HepG2 (cell line): ENCODE measurements at places on chromosomes 16 and 17. TPM values are rescaled to one million over a fixed set of nuclear protein-coding genes. Genes with fewer than 3 reads are reported as not detected.

The MT1G gene
- 377 and 511 TPM in 2 replicates for total RNA-seq

The ENPP7 gene
- total RNA-seq = 0.76 and 2.2 TPM in 2 replicates

The SLC35G3 gene
- not detected in 2 replicates for total RNA-seq

The ZSCAN10 gene
- not detected in 2 replicates for total RNA-seq

The CCDC57 gene
- 54.8 and 59.9 TPM in 2 replicates for total RNA-seq

The EVI2B gene
- not detected in 2 replicates for total RNA-seq

The CCL8 gene
- not detected in 2 replicates for total RNA-seq

The EVPL gene
- total RNA-seq = 3.6 and 8.2 TPM in 2 replicates

The TPSG1 gene
- not detected in 2 replicates for total RNA-seq

GRCh38 chr16:9687737-9688319 lies 494.4 kb downstream of the GRIN2A start:
- DNase-seq = no peak

DNA sequence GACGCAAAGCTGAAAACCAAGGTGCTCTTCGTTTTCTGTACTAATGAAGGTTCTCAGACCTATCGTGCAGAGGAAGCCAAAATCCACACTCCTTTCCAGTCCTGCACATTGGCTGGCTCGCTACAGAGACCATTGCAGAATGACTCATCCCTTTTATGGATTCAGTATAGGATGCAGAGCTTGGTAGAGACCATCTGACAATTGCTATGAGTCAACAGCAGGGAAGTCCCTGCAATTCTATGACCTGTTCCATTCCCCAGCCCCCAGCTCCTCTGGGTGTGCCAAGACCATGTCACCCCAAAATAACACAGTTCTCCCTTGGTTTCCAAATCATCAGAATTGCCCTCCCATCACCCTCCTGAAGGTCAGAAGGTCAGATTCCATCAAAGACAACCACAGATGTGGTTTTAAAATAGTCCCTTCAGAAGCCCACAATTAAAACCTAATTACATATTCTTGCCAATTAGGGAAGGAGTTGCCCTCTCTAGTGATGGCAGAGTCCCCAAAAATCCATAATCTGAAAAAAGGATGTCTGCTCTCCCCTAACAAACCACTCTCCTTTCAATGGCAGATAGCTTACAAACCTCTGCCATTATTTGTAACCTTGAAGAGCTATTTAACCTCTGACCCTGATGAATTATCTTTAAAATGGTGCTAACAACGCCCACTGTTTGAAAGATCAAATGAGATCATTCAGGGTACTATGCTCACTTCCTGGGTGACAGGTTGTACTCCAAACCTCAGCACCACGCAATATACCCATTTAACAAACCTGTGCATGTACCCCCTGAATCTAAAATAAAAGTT lies 108.2 kb upstream of the RBBP6 start:
- no peak for DNase-seq

DNA sequence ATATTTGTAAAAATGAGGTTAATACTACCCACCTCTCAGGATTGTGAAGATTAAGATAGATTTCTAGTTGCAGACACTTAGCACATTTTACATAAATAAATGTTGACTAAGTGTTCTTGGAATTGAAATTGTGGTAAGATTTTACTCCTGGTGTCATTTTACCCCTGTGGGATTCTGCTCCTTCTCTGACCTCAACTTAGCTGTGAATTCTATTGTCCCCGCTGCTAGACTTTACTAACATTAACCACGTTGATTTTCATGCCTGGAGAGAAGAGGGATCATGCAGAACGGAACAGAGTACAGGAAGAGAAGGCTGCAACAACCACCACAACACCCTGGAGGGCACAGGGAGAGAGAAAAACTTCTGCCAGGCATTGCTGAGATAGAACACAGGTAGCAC lies 2.1 kb upstream of the TOM1L1 start:
- no peak for DNase-seq

DNA sequence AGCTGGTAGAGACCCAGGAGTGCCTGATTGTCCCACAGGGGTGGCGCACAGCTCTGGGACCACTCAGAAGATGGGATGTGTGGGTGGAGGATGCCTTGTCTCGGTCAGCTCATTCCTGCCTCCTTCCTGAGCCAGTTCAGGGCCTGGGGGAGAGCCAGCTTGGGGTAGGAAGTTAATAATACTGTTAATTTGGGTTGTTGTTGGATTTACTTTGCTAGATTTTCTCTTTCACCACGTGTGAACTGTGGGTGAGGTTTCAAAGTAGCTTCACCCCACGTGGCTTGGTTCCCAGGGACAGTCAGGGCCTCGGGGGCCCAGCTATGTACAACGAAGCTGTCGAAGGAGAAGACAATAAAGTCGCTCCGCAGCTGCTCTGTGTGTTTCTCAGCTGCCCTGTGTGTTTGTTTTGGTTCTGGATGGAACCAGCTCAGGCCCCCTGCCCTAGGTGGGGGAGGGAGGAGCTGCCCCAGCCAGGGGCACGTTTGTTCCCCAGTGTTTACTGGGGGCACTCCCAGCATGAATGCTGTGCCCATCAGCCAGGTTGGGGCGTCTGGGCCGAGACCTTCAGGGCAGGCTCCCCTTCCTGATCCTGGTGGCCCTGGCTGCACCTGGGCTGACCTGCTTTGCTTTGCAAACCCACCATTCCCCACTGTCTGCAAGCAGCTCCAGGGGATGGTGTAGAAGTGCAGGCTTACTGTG lies 2.3 kb downstream of the NUDT16L1 start:
- DNase-seq = no peak

DNA sequence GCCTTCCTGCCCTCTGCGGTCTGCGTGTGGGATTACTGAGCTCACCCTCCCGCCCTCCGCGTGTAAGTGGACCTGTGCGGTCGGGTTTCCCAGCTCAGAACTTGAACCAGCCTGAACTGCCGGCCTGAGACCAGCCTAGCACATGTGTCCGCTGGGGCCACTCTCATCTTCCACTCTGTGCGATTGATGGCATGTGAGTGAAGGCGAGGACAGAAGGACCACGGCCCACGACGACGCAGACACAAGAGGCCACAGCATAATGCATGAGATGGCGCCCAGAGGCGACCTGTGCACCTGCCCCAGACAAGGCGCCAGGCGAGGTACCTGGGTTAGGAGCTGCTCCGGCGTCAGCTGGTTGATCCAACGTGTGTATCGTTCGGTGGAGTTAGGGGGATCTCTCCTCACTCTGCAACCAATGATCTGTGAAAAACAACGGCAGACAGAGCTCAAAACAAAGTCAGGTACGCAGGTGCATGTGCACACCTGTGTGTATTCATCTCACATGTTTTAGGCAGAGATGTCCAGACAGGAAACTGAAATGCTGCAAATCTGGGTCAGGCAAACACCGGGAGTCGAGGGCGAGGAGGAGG lies 74.5 kb upstream of the METRNL start:
- no peak for DNase-seq

GRCh38 chr17:50037321-50038107 lies 18.4 kb upstream of the ITGA3 start:
- DNase-seq = no peak

DNA sequence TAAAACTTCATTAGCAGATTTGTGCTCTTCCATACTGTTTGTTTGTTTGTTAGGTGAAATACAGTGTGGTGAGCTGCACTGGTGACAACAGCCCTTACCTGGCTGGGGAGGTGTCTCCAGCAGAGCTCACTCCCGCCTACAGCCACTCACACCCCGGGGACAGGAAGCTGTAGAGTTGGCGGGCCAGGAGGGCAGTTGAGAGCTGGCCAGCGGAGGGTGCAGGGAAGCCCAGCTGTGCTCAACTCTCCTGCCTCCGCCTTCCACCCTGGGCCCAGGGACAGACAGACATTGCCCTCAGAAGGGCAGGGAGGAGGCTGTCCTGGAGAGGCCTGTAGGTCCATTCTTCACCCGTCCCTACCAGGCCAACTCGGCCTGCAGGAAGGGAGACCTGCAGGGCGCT lies 48.6 kb upstream of the PVALEF start:
- DNase-seq = no peak
